ENCODE measurements at places on chromosomes 3 and 15.
A peak's percentile ranks its signal among the peaks of the same experiment; 100 is the strongest.

DNA sequence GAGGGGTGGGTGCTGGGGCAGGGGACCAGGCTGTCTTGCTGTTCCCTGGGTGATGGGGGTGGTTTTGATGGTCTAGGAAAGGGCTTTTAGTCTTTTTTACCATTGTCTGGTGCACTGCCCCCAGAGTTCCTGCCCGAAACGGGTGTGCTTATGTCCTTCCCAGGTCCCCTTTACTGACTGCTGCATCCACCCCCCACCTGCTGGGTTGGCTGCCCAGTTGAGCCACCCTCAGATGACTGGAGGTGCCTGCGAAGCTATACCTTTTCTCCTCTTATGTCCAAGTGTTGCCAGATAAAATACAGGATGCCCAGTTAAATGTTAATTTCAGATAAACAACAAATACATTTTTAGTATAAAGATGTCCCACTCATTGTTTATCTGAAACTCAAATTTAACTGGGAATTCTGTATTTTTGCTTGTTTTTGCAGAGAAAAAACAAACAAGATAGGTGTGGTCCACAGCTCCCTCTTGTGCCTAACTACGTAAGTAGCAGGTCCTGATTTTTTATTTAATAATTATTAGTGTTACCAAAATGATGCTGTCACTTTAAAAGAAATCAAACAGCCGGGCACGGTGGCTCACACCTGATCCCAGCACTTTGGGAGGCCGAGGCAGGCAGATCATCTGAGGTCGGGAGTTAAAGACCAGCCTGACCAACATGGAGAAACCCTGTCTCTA lies 6.1 kb upstream of the RPP14 start:
- no peak for DNase-seq

GRCh38 chr15:70518201-70519003 lies 245.0 kb downstream of the UACA start:
- no peak for DNase-seq

DNA sequence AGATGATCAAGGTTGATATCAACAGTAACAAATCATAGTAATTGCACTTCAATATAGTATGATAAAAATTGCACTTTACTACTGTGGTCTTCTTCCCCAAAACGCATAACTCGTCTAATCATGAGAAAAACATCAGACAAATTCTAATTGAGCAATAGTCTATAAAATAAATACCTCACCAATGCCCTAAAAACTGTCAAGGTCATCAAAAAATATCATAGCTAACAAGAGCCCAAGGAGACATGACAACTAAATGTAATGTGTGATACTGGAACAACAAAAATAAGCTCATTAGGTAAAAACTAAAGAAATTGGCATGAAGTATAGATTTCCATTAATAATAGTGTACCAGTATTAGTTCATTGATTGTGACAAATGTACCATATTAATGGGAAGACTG lies 85.6 kb upstream of the LRRC3B start:
- DNase-seq: no peak

- no peak for DNase-seq
Measured at GRCh38 chr3:181298421-181298820, 308.9 kb upstream of the DNAJC19 start.

GRCh38 chr3:53965291-53965690 lies 73.6 kb upstream of the SELENOK start:
- DNase-seq: no peak

DNA sequence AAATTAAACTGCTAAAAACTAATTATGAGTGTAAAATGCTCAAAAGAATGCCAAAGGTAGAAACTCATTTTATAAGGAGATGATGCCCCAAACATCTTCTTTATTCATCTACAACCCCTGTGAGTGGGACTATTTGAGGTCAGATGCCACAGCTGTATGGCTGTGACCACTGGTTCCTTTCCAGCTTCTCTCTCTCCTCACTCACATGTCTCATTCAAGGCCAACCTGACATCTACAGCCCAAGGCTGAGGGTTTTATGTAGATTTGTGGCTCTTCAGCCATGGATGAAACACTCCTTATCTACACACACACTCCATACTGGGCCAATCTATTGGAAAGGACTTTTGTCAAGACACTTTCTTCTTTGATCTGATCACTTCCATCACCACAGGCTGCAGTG lies 231.3 kb downstream of the KCNMB2 start:
- DNase-seq: no peak

- DNase-seq: peak; percentile 76
Measured at GRCh38 chr15:61157933-61158332, 71.2 kb downstream of the RORA start.

DNA sequence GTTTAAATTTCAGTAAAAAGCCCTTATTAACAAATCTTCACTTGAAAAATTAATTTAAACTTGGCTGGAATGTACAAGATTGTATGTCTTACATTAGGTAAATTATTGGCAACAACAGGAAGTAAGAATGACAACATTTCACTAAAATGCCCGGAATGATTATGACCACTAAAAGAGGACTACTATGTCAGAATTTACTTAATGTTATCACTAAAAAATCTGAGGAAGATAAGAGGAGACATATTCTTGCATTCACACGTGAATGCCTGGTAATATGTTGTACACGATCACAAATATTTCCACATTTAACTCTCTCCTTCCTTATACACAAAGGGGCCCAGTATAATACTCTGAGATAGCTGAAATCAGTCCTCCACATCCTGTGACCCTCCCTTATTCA lies 29.7 kb downstream of the VGLL3 start:
- no peak for DNase-seq

- no peak for DNase-seq
Measured at GRCh38 chr3:195139876-195140240, 131.1 kb downstream of the XXYLT1 start.

GRCh38 chr15:100191161-100191560 lies 150.6 kb downstream of the ADAMTS17 start:
- DNase-seq: peak; percentile 28

Measured in coronary artery (tissue), 2 donors.